ENCODE measurements at places on chromosomes 6 and 20.
A peak's percentile ranks its signal among the peaks of the same experiment; 100 is the strongest.

DNA sequence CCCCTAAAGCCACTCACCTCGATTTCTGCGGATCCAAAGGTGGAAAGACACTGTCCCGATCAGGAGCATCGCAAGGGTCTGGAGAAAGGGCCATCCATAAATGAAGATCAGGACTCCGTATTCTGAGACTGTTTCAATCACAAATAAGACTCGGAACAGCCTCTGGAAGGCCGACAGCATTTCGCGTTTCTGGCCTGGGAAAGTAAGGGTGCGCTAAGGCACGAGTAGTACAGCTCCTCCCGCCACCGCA lies 44.6 kb downstream of the DPPA5 start:
- DNase-seq: no peak

- no peak for DNase-seq
Measured at GRCh38 chr6:117477988-117478852, 4.3 kb upstream of the DCBLD1 start.

- DNase-seq: no peak
Measured at GRCh38 chr6:12058172-12058961, 46.3 kb downstream of the HIVEP1 start.

- no peak for DNase-seq
Measured at GRCh38 chr6:95417856-95418255, 159.5 kb upstream of the MANEA start.

DNA sequence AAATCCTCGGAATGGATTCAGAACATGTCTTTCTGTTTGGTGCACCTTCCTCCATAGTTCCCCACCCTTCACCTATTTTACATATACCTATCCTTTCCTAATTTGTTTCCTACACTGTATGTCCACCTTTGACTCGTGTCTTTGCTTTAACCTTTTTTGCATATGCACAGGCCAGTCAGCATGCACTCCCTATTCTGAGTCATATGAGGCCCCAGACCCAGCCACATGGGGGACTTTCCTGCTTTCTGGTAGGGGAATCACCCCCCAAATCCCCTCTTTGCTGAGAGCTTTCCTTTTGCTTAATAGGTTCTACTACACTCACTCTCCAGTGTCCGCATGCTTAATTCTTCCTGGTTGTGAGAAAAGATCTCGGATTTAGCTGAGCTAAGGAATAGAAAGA lies 393.8 kb upstream of the IMPG1 start:
- DNase-seq: no peak

GRCh38 chr6:82872185-82872584 lies 193.5 kb downstream of the UBE3D start:
- DNase-seq: no peak

- no peak for DNase-seq
Measured at GRCh38 chr6:151389618-151390275, 1.6 kb downstream of the ZBTB2 start.

DNA sequence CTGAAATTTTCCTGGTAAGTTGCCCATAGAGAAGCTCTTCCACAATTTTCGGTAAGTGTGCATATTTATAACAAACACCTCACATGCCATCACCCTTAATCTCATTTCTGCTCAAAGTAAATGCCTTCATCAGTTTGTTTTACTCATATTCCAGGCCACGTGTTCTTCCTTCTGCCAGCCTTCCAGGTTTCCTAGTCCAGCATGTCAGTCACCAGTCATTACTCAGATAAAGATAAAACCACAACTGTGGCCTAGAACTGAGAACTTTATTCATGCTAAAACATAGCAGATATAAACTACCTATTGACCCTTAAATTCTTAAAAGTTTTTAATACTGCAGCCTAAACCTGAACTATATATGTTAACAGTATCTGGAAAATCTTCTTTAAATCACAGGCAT lies 149.5 kb upstream of the SLC22A16 start:
- DNase-seq: no peak

DNA sequence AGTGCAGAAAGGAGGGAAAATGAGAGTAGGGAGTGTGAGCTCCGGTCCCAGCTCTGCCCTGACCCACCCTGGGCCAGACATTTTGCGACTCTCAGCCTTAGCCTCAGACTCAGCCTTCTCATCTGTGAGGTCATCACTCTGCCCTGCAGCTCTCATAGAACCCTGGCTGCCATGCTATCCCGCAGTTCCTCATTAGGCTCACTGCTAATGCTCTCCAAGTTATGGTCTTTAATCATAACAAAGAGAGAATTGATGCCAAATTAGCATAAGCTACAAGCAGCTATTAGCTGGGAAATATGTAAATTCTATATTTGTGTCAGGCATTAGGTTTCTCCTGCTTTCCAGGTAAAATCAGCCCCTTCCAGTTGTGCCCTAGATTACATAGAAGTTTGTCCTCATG lies 46.5 kb upstream of the MLN start:
- no peak for DNase-seq

DNA sequence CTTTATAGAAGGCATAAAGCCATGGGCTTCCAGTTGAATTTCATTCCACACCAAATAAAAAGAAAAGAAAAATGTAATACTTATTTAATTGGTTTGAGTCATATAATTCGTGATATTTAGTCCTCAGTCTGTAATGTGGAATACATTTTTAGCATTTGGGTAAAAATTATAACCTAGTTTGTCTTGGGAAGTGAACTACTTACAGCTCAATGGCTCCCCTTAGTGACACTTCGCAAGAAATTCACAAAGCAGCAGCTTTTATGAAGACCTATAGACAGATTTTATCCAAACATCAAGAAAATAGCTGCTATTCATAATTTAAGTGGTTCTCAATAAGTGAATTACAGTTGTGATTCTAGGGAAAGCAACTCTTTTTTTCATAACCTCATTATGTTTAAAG lies 72.1 kb downstream of the RSPO3 start:
- DNase-seq: no peak

DNA sequence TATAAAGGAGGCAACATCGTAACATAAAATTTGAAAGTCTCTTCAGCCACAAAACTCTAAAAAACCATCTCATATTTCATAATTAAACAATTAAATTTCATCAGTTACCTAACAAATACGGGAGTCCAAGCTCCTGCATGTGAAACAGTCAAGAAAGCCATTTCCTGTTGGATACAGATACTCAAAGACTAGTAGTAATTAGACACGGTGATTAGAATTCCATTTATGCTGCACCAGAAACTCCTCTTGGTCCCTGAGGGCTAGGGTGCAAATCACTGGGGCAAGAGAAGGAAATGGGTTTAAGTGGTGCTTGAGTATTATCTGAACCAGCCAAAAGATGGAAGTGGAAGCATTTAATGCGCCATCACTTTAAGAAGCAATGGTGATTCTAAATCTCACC lies 27.4 kb downstream of the TRAM2 start:
- no peak for DNase-seq

- DNase-seq: no peak
Measured at GRCh38 chr6:67916399-67916798, 718.7 kb upstream of the ADGRB3 start.

DNA sequence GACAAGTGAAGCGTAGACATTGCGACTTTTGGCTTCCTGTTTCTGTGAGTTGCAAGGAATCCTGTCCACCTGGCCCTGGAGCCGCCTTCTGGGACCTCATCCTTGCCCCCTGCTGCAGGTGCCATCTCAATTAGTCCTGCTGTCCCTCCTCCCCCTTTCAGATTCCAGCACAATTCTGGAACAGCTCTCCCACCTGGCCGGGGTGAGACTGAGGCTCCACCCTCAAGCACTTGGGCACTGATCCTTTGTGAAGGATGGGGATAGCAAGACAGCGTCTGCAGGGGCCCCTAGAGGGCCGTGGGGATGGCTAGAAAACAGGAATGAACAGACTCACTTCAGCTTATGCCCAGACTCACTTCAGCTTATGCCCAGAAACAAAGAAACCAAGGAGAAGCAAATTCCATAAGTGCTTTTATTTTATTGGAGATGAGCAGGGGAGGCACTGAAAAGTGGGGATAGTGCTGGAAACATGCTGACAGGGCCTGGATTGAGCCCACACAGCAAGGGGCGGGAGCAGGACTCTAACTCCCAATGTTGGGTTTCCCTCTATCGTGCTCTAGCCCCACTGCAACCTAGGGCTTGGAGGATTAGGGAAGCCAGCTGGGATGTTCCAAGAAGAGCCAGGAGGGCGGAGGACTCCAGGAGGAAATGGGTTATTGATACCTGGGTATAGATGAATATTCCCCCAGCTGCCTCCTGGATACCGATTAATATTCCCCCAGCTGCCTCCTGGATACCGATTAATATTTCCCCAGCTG lies 1.4 kb downstream of the C6orf15 start:
- DNase-seq: no peak

- no peak for DNase-seq
Measured at GRCh38 chr6:44132476-44132875, 5.1 kb downstream of the TMEM63B start.

GRCh38 chr6:56314683-56315523 lies 67.5 kb upstream of the COL21A1 start:
- no peak for DNase-seq

GRCh38 chr6:6694825-6695624 lies 106.5 kb downstream of the LY86 start:
- no peak for DNase-seq

DNA sequence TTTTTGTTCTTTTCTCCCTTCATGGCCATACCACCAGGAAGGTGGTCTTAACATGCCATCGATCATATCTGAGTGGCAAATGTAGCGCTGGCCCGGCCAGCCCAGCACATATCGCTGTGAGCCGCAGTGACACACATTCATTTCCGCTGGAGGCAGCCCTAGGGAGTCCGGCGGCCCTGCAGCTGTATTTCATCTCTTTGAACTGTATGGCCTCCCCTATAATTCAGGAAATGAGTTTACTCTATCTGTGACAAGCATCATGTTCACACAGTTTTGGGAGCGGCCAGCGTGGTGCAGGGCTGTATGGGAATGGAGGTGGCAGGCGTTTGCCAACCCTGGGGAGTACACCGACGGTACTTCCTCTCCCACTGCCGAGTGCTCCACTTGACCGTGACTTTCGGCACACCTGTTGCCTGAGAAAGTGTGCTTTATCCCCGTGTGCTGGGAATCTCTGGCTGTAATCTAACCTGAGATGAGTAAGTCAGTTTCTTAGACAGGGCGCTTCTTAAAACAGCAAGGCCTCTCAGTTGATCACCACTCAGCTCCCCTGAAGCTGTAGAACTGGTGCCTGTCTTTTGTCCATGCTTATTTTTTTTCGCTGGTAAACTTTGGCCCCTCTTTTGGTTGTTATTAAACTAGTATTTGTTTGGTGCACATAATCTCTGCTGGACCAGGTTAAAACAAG lies 257.1 kb upstream of the TAB2 start:
- DNase-seq: peak; percentile 23

GRCh38 chr6:167572106-167572505 lies 247.2 kb downstream of the TTLL2 start:
- DNase-seq: no peak

- no peak for DNase-seq
Measured at GRCh38 chr20:46979603-46980241, 85.1 kb downstream of the EYA2 start.

- DNase-seq: no peak
Measured at GRCh38 chr6:143959927-143960326, 48.1 kb downstream of the PLAGL1 start.

DNA sequence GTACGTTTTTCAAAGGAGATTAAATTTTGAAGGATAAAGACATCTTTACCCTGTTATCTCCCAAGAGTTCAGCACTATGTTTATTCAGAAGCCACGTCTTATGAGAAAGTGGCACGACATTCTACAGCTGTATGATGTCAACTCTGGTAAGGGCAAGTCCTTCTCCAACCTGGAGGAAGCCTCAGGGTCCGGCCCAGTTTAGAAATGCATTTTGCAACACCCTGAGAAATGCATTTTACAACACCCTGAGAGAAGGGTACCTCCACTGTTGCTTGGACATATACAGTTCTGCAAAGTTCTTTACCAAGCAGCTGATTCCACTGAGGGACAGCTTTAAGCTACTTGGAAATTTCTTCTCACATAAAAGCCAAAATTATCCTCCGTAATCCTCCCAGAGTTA lies 17.5 kb downstream of the NAPB start:
- DNase-seq: no peak

DNA sequence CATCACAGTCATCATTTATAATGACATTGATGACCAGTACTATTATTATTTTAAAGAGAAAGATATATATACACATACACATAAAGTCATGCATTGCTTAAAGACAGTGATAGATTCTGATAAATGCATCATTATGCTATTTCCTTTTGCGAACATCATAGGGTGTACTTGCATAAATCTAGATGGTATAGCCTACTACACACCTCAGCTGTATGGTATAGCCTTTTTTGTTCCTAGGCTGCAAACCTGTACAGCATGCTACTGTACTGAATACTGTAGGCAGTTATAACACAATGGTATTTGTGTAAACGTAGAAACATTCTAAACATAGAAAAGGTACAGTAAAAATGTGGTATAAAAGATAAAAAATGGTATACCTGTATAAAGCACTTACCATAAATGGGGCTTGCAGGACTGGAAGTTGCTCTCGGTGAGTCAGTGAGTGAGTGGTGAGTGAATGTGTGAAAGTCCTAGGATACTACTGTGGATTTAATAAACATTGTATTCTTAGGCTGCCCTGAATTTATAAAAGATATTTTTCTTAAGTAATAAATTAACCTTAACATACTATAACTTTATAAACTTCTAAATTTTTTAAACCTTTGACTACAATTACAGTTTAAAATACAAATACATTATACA lies 23.9 kb downstream of the QKI start:
- DNase-seq: no peak

GRCh38 chr6:89042664-89043063 lies 37.9 kb upstream of the PNRC1 start:
- no peak for DNase-seq
